ENCODE measurements at places on chromosomes 6 and 20. TPM values are rescaled to one million over a fixed set of nuclear protein-coding genes. Genes with fewer than 3 reads are reported as not detected.

OR5V1 gene
- polyA plus RNA-seq = not detected

GRCh38 chr6:133787859-133788505 lies 100.9 kb upstream of the TCF21 start:
- no peak for DNase-seq

GRCh38 chr6:1240766-1241318 lies 71.1 kb upstream of the FOXQ1 start:
- DNase-seq = no peak

RFX6 gene
- not detected for polyA plus RNA-seq

DNA sequence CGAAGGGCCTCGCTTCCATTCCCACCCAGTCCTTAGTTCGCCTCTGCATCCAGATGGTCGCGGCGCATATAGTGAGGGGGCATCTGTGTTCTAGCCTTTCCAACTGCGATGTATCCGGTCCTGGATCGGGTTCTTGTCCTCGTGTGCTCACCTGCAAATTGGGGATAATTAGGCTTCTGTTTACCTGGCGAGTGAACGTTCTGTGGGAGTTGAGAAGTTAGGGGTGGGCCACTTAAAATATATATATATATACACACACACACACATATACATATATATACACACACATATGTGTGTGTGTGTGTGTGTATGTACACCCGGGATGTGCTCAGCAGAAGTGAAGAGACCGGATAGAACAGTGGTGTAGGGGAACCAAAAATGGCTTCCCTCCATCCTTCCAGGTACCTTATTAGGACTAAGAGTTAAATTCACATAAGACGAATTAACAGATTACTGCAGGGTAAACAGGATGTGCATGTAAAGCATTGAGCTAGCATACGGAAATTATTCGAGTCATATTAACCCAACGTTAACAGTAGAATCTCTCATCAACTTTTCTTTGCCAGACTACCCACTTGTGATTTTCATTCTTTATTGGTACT lies 537 bp downstream of the CSTF1 start:
- DNase-seq = no peak

BHLHE23 gene
- not detected for polyA plus RNA-seq

DYNLT2 gene
- 6.1 TPM for polyA plus RNA-seq

GRCh38 chr6:24718449-24719124 lies 367 bp downstream of the C6orf62 start:
- no peak for DNase-seq

DNA sequence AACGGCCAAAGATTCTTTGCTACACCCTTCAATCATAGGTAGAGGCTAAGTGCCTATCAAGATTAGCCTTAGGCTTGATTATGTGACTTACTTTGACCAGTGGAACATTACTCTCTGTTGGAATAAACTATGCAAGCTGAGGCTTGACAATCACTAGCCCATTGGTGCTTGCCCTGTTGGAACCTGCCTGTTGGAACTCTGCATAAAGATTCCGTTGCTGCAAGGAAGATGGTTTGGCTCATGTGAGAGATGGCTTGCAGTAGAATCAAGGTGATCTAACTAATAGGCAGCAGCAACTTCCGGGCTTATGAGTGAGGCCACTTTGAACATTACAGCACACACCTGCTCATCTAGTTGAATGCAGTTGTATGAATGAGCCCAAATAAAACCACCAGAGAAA lies 227.7 kb upstream of the TSHZ2 start:
- no peak for DNase-seq

DNA sequence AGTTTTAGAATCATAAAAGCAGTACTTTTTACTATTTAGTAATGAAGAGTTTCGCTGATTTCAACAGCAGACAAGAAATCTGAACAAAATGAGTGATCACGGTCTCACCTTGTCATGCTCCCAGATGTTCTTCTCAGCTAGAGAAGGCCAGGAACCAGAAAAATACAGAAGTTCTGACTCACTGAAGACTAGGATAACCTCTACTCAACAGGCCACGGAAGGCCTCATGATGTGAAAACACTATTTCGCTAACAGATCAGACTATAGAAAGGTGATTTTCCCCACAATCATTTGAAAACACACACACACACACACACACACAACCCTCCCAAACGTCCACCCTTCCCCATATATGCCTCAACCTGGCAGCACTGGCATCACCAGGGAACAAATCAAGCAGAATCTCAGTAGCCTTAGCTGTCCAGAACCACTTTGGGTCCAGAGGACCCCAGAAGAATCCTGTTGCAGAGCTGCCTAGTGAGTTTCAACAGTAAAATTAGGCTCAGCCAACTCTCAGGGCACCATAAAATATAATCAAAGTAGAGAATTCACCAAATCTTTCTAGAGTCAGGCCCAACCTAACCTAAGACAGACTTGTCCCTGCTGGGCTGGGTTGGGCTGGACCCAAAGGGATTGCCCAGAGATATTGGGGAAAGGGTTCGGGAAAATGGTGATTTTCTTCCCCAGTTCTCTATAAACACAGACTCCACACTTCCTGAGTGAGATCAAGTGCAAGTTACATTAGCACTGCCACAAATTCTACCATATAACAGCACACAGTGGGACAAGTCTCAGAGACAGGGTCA lies 7.9 kb downstream of the EXOC2 start:
- DNase-seq = no peak

DNA sequence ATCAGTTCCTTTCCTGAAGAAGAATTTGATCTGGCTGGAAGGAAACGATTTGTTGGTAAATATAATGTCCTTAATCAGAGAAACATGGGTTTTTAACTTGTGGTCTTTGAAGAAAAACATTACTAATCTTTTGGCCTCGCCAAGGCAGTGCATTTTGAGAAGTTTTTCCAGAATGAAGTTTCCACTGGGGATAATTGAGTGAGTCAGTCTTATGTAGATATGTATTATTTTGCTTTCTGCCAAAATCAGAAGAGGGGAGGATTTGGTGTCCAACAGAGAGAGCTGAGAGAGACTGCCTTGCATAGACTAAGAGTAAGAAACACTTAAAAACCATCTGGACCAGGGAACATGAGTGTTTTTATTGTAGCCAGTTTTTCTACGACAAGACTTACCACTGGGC lies 79.9 kb downstream of the FNDC1 start:
- no peak for DNase-seq

GINS1 gene
- 18.9 TPM for polyA plus RNA-seq

GABRR1 gene
- 2.9 TPM for polyA plus RNA-seq

SAMD5 gene
- 16.9 TPM for polyA plus RNA-seq

GRCh38 chr20:32709632-32710121 lies 33.6 kb downstream of the COMMD7 start:
- DNase-seq = no peak

- no peak for DNase-seq
Observed at GRCh38 chr6:29626948-29627754, 5.8 kb downstream of the GABBR1 start.

GRCh38 chr6:120938164-120938875 lies 396.0 kb downstream of the TBC1D32 start:
- DNase-seq = no peak

GRCh38 chr20:45091366-45091765 lies 9.6 kb downstream of the KCNS1 start:
- no peak for DNase-seq

GRCh38 chr6:158439255-158439654 lies 120.6 kb upstream of the TMEM181 start:
- DNase-seq = no peak

DNA sequence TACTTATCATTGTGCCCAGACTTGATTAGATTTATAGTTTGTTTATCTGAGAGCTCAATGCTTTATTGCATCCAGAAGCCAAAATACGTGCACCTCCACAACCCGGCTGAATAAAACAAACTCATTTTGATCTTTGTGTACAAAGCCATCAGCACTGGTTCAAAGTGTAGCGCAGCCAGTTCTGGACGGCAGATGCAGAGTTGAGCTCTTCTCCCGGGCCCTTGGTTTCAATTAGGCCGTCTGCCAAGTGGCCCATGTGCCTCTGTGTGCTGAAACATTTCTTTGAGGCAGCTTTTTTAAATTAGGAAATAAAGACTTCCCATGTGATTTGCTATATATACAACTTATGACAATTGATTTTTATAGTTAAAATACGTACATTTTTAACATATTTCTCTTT lies 96.2 kb upstream of the RSPO3 start:
- peak; percentile 3 for DNase-seq

All from renal cortex interstitium (tissue), 15 donors.